ENCODE measurements at places on chromosomes 3 and 15.

DNA sequence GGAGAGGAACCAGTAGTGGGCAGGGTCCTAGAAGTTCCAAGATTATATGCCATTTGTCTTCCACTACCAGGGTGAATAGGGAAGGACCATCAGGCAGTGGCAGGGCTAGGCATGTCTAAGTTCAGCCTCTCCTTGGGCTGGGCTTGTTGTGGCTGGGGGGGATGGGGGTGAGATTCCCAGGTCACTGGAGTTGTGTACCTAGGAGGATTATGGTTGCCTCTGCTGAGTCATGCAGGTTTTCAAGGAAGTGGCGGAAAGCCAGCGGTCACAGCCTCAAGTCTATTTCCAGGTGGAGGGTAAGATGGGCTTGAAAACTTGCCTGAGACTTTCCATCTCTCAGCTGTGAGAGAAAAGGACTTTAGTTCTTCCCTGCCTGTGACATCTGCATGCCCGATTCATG is 1407.1 kb downstream of the SI start:
- no peak for DNase-seq

GRCh38 chr3:125313060-125313635 is 62.0 kb downstream of the ZNF148 start:
- DNase-seq = no peak

DNA sequence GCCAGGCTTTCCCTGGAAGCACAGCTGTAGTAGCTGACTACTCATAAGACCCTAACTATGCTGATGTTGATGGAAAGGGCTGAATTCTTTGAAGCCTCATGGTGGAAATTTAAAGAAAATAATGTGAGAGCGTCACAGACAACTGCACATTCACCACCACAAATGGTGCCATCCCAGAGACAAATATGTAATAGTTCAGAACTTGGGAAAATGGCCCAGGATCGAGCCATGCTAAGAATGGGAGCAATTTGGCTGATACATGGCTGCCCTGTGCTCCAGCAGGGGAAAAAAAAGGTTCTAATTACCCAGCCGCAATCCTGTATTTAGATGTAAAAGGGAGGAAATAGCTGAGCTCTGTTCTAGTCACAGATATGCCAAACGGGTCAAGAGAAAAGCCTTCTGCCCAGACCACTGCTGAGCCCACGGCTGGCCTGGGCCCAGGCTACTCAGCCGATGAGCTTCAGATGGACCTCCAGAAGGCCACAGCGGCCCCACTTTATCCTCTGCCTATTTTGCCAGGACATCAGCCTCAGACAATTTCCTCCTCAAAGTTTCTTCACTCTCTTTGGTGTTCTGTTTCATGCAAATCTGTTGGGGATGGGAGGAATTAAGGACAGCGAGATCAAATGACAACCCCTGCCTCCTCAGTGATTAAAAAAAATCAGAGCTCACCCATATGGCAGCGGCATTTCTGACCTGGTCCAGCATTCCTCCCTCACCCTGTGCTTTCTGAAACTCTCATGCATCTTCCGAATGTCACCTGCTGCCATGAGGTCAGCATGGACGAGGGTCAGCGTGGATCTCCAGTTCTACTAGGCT is 54.5 kb upstream of the MEX3B start:
- no peak for DNase-seq

- no peak for DNase-seq
These were observed 45.5 kb upstream of the CGNL1 start for GRCh38 chr15:57330619-57331340.

- no peak for DNase-seq
These were observed 826.6 kb downstream of the SQOR start for GRCh38 chr15:46461416-46461815.

DNA sequence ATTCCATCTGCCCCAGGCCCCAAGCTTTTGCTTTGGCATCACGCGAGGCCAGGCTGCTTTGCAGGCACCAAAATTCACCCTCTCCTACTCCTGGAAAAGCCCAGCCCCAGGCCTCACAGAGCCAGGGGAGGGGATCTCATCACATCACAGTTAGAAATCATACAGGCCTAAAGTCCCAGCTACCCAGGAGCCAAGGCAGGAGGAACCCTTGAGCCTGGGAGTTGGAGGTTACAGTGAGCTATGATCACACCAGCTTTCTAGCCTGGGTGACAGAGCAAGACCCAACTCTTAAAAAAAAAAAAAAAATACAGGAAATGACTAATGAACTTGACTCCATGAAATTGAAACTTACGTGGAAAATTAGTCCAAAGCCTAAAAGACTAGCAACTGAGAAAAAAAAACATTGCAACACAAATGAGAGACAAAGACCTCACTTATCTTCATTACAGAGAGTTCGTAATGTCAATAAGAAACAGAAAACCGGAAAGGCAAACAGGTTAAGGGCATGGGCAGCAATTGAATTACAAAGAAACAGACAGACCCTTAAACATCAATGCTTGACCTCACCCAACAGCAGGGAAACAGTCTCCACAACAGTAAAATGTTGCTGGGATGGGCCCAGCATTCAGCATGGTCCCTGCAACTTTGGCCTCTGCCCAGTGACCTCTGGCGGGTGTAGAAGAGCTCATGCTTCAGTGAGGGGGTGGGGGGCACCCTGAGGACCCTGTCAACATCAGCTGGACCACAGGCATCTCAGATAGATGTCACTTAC is 151.5 kb downstream of the LRRK1 start:
- DNase-seq = peak; percentile 68

- DNase-seq = no peak
These were observed 187.1 kb downstream of the ITPR1 start for GRCh38 chr3:4680227-4680691.

GRCh38 chr3:144039661-144040060 is 68.0 kb downstream of the DIPK2A start:
- DNase-seq = no peak

DNA sequence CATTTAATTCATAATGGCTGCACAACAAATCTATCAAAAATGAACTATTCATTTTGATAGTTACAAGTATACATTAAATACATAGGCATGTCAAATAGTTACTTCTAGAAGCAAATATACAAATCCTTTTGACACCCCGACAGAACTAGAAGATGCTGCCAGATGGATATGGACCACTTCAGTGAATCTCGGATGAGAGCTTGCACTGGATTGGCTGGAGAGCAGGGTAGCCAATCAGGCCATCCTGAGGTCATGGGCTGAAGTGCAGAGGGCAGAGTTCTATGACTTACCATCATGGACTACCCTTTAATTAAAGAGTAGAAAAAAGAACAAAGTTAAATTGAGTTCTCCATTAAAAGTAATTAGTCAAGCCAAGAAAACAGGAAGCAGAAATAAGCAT is 8.3 kb downstream of the CCNL1 start:
- no peak for DNase-seq

- no peak for DNase-seq
These were observed 88.8 kb downstream of the LARS2 start for GRCh38 chr3:45477041-45477725.

DNA sequence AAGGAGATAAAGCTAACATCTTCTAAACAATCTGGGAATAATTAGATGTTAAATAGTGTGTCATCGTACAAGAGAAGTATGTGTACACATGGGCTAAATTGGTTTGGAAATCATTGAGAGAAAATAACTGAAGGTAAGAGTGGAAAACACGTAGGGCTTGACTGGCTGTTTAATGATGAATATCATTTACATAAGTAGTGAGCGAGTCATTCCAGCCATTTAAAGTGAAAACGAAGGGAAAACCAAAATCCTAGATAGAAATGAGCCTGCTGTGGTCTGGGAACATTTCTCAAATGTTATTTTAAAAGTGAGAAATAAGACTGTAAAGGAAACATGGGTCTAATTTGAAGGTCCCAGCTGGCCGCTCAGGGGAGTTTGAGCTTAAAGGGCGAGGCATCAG is 41.9 kb upstream of the KCNMB2 start:
- DNase-seq = no peak

GRCh38 chr15:43763819-43764446 is 12.8 kb downstream of the ELL3 start:
- DNase-seq = no peak

DNA sequence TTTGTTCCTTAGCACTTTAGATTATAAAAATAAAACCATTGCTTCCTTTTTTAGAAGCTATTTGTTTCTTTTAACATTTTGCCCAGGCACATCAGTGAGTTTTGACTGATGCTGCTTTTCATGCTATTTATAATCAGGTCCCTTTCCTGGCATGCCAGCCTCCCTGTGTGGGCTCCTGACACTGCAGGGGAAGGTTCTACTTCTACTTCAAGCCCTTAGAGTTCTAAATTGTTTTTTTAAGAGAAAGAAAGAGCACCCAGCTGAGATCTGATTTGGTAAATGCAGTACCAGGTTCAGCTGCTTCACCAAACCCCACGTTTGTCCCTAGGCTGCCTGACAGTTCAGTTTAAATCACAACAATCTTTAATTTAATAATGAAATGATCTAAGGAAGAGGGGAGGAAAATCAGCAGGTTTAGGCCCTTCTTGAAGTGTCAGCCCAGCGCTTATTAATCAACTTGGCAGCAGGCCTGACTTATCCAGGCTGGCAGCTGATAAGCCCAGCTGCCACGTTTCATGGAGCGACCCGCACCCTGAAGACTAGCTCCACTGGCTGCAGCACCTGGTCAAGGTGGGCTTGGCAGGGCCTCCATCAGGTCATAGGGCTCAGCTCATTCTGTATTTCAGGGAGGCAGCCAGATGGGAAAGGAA is 29.0 kb downstream of the HGD start:
- no peak for DNase-seq

DNA sequence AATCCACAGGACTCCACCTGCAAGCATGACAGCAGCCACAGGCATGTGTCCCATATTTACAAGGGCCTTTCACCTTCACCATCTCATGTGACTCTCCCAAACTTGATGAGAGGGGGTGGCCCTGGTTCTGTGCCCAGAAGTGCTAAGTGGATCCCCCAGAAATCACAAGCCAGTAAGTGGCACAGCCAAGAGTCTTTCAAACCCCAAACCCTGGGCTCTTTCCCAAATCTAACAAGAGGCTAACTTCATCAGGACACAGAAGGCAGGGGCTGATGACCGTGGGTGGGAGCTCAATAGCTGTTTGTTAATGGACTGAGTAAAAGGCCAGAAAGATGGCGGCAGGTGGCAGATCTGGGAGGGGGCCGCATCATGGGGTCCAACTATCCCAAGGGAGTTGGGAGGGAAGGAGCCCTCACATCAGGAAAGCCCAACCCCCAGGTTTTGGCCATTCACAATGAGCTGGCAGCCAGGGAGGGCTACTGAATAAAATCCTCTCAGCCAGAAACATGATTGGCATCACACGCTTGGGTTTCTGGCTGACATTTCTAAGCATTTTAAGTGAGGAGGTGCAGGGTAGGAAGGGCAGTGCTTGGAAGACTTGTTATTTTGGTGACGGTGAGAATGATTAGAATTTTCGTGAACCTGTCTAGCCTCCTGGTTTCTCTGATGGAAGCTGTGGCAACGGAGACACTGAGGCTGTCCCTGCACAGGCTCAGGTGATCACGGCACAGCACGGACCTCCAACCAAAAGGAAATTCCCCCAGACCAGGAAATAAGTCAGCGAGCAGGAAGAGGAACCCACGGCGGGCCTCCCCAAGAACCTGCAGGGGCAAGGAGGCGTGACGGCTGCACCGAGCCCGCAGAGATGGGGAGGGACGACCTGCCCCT is 109.3 kb downstream of the OXNAD1 start:
- no peak for DNase-seq

GRCh38 chr15:83178869-83179325 is 28.7 kb downstream of the HDGFL3 start:
- DNase-seq = no peak

DNA sequence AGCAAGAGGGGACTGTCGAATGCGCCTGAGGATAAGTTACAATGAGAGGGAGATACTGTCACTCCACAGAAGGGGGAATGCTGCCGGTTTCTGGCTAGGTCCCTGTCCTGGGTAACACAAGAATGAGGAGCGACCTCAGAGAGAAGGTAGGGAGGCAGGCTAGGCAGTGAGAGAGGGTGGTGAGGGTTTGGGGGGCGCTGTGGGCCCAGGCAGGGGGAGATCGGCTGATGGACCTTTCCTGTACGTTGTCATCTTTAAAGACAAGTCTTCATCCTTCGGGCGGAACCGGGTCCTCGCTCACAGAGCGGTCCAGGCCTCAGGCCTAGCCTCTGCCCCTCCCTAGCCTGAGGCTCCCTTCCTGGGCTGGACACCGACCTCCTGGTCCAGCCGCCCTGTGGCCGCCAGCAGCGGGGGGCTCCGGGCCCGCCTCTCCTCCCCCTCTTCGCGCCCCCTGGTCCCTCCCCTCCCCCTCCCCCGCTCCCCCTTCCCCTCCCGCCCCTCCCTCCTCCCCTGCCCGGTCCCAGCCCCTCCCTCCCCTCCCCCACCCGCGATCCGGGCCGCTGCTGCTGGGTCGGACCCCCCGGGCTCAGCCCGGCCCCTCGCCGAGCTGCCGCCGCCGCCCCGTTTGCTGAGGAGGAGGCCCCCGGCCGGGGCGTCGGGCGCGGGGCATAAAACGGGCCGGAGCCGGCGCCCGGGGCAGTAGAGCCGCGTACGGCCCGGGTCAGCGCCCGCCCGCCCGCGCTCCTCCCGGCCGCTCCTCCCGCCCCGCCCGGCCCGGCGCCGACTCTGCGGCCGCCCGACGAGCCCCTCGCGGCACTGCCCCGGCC is at the start of gene CHRD:
TSS of gene CHRD (plus strand) at position 697 of the 827 bp plus-strand sequence. CDS start 265 bp downstream, outside the sequence.
- DNase-seq = peak; percentile 86

DNA sequence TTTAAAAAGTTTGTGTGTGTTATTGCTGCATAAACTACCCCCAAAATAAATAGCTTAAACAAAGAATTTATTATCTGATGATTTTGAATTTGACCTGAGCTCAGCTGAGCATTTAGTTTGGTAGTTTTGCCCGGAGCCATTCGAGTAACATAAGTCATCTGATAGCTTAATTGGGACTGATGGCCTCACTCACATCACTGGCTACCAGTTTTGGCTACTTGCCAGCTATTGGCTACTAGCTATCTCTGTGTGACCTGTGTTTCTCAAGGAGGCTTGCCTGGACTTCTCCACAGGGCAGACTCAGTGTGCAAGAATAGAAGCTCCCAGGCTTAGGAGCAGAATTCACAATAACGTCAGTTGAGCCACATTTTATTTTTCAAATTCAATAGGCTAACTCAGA is 9.0 kb downstream of the CNTN3 start:
- no peak for DNase-seq

DNA sequence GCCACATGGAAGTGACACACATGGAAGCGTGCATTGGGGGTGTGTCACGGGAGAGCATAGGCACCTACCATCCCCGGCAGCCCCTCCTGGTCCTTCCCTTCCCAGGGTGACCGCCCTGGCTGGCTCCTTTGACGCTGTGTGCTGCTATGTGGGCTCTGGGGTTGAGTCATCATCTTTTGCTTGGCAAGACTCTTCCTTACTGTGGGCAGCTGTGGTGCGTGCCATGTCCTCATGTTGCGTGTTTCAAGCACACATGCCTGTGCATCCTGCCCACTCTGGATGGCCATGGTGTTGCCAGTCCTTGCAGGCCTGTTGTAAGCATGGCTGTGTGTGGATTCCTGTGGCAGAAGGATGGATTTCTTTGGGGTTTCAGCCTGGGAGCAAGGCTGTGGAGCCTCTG is 14.0 kb downstream of the PLXNA1 start:
- DNase-seq = no peak

GRCh38 chr15:28975766-28976179 is 90.0 kb downstream of the APBA2 start:
- DNase-seq = no peak

DNA sequence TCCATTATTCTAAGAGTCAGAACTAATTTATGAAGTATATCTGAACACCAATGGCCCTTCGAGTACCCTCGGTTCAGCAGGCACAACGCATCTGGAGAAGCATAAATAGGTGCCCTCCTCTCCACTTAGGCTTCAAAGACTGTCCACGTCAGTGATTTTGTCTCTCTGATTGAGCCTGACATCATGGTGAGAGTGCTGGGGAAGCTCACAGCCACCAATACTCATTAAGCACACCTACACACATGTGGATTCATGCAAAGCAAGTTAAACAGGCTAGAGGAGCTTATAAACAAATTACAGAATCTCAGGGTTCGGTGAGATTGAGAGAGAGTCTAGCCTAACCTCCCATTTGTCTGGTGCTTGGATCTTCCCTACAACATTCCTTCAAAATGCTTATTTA is 3.6 kb downstream of the CLDN1 start:
- DNase-seq = no peak

All from right cardiac atrium (tissue), 5 donors.